Bronchus fibroblast of lung (primary cell): ENCODE measurements at places on chromosomes 2 and 18. TPM values are rescaled to one million over a fixed set of nuclear protein-coding genes. Genes with fewer than 3 reads are reported as not detected.

The SPRED2 gene
- total RNA-seq = 7.4 and 8.8 TPM in 2 replicates

The NCOA1 gene
- total RNA-seq = 4.0 and 4.5 TPM in 2 replicates

The RASGRP3 gene
- 0.17 and 0.45 TPM in 2 replicates for total RNA-seq

The CHST9 gene
- total RNA-seq = not detected in 2 replicates

The CRYBA2 gene
- total RNA-seq = not detected in 2 replicates

The SLC1A4 gene
- 12.4 and 13.4 TPM in 2 replicates for total RNA-seq
